ENCODE measurements at places on chromosomes 2 and 18. TPM values are rescaled to one million over a fixed set of nuclear protein-coding genes. Genes with fewer than 3 reads are reported as not detected.

Gene LOXHD1
- total RNA-seq: not detected

Gene VWC2L
- not detected for total RNA-seq

DNA sequence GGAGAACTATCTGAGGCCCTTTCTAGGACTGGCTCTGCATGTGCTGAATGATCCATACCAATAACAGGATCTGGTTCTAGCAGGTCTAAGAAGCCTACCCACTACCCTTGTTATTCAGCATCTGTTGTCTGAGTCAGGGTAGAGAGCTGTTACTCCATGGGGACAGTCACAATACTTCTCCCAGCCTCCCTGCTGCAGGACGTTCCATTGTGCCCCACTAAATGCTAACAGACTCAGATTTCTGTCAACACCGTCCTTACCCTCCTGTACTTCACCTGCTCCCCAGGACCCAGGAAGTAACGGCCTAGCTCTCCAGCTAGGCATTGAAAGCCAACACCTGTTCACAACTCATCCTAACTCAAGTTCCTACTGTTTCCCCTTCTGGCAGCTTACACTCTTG is 719.7 kb upstream of the ID2 start:
- no peak for DNase-seq

DNA sequence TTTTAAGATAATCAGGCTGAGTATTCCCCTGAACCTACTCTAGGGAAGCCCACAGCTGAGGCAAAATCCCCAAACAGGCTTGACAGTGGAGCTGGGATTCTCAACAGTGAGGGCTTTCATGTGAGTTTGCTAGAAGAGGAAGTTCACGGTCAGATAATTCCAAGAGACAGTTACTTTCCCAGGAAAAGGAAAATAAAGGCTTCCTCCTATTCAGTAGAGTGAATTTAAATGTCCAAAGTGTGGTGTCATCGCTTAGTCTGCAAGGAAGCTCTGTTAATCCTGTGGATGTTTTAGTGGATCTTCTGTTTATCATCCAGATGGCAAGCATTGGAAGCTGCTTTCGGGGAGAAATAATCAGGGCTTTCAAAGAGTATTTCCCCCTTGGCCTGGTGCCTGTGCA is 119.8 kb downstream of the RPIA start:
- no peak for DNase-seq

GRCh38 chr2:173828189-173829142 is 136.7 kb downstream of the SP3 start:
- DNase-seq: no peak

Gene GCG
- total RNA-seq: not detected

DNA sequence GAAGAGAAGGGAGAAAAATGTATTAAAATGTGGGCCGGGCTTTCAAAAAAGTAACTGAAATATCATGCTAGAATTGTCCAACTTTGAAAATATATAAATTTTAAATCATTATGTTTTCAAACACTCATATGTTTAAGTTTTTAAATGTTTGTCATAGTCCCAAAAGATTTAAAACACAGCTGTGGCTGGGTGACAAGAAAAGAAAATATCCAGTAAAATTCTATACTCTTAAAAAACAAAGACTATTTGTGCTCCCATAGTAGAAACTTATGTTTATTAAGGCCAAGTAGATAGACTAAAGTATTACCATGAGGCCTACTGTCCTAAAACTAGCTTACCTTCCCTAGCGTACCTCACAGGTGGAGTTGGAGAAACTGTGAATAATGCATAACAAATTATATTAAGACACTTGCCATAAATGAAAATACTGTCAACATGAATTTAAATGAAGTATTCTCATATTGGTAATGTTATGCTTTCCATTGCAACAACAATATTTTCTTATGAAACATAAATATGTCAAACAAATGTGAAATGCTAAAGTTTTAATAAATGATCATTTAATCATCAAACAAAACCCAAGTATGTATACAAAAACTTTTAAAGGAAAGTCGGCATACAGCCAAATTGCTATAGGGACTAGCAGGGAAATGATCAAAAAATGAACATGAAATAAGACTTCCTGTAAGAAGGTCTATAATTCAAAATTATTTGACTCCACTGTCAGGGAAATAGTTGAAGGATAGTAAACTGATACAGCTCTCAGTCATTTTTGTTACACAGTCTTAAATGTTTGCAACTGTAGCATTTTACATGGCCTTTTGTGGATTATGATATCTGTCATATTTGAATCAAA is 13.4 kb downstream of the MEIS1 start:
- no peak for DNase-seq

Gene ATP6V1C2
- 0.16 TPM for total RNA-seq

GRCh38 chr18:72866442-72866900 is 1.3 kb downstream of the NETO1 start:
- no peak for DNase-seq

Gene PLA2R1
- 2.5 TPM for total RNA-seq

Gene CCDC141
- 0.31 TPM for total RNA-seq
